Muscle of arm (tissue), 14 donors: ENCODE measurements at places on chromosomes 5 and 9. TPM values are rescaled to one million over a fixed set of nuclear protein-coding genes. Genes with fewer than 3 reads are reported as not detected.
A peak's percentile ranks its signal among the peaks of the same experiment; 100 is the strongest.

C9orf50 gene
- not detected for polyA plus RNA-seq

- DNase-seq = no peak
Observed at GRCh38 chr9:94915476-94916450, 189.3 kb downstream of the AOPEP start.

FAM151B gene
- 4.5 TPM for polyA plus RNA-seq

DNA sequence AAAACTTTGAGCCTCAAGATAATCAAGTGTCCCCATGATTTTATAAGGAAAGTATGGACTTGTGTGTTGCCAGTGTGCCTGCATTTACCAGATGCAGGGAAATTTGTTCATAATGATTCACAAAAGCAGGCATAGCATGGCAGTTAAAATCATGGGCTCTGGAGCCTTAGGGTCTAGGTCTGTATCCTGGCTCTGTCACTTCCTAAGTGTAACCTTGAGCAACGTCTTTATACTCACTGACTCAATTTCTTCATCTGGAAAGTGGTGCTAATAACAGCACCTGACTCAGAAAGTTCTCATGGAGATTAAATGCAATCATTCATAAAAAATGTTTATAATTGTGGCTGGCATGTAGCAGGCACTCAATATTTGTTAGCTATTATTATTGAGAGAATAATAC is 234.9 kb downstream of the SAXO1 start:
- DNase-seq = no peak

TXN gene
- polyA plus RNA-seq = 76.5 TPM

- no peak for DNase-seq
Observed at GRCh38 chr5:32541241-32541640, 44.1 kb upstream of the SUB1 start.

SLCO6A1 gene
- polyA plus RNA-seq = 0.27 TPM

C5orf15 gene
- 77.9 TPM for polyA plus RNA-seq

- DNase-seq = peak; percentile 36
Observed at GRCh38 chr5:33793836-33794549, 97.8 kb downstream of the ADAMTS12 start.

GRCh38 chr5:154844809-154845208 is 5.6 kb downstream of the FAXDC2 start:
- no peak for DNase-seq

GRCh38 chr5:139474890-139475791 is 4.3 kb downstream of the SMIM33 start:
- peak; percentile 28 for DNase-seq

GRCh38 chr9:26813247-26813646 is 79.4 kb downstream of the CAAP1 start:
- DNase-seq = no peak

RUFY1 gene
- 35.9 TPM for polyA plus RNA-seq

DNA sequence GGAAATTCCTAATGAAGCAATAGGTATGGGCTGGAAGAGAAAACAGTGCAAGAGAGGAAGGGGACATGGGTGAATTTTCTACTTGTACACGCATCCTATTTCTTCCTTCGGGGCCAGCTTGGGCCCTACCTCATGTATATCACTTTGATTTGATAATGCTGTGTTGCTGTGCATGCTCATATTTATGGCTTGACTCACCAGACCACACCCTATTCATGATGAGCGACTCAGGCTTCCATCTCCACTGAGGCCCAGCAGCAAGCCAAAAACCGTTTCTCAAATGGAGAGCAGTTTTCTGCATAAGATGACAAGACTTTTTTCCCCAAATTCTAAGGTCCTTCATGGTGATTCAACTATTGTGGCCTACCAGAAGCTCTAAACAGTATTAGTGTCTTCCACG is 2039.1 kb upstream of the CDH9 start:
- no peak for DNase-seq

- no peak for DNase-seq
Observed at GRCh38 chr5:139222346-139222745, 24.2 kb upstream of the SIL1 start.

PCA3 gene
- polyA plus RNA-seq = 0.63 TPM

PCDHB8 gene
- polyA plus RNA-seq = 0.44 TPM

- no peak for DNase-seq
Observed at GRCh38 chr5:2886531-2886930, 135.1 kb upstream of the IRX2 start.

DNA sequence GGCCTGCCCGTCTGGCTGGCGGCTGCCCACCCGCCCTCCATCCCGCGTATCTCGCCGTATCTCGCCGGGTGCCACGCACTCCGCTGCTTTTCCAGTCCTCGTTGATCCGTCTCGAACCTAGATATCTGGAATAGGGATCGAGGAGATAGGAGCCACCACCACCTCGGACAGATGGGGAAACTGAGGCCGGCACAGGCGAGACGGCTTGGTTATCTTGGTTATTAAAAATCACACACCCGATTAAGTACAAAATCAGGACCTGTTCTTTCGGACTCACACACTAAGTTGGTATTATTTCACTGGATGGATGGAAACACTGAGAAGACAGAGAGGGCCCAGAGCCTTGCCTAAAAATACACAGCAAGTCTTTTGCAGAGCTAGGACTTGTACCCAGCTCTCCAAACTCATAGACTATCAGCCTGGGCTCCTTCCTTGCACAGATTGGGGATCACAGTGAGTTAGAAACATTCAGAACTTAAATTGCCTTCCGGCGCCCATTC is 678 bp downstream of the SLC26A2 start:
- DNase-seq = no peak

DNA sequence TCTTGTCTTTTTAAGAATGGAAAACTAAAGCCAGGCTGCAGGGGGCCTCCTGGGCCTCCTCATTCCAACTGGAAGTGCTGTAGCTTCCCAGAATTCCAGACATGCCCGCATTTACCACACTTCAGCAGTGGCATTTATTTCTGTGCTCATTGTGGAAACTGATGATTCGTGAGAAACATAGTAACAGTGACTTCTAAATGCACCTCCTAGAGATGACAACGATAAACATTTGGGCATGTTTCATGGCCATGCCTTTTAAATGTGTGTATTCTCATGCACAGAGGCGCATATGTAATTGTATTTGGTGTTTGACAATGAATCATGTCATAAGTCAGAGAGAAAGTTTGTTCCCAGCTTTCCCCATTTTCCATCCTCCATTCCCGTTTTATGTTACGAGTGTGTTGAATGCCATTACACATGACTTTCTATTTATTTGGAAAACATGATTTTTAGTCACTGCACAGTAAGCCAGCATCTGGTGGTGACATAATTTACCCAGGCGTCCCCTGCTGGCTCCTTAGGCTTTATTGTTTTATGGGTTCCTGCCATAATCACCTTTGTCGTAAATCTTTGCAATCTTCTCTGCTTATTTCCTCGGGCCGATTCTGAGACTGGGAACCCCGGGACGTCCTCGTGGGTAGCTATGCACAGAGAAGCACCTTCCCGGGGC is 68.8 kb upstream of the FCN2 start:
- peak; percentile 74 for DNase-seq

FOXD4L6 gene
- polyA plus RNA-seq = not detected

GRCh38 chr9:32665101-32665500 is 29.6 kb upstream of the TAF1L start:
- no peak for DNase-seq

GRCh38 chr5:80569086-80569960 is 757 bp downstream of the ANKRD34B start:
- no peak for DNase-seq

GRCh38 chr9:10697044-10697443 is 84.2 kb upstream of the PTPRD start:
- DNase-seq = no peak

PCDHGC5 gene
- 0.76 TPM for polyA plus RNA-seq

MYORG gene
- 12.5 TPM for polyA plus RNA-seq

DNA sequence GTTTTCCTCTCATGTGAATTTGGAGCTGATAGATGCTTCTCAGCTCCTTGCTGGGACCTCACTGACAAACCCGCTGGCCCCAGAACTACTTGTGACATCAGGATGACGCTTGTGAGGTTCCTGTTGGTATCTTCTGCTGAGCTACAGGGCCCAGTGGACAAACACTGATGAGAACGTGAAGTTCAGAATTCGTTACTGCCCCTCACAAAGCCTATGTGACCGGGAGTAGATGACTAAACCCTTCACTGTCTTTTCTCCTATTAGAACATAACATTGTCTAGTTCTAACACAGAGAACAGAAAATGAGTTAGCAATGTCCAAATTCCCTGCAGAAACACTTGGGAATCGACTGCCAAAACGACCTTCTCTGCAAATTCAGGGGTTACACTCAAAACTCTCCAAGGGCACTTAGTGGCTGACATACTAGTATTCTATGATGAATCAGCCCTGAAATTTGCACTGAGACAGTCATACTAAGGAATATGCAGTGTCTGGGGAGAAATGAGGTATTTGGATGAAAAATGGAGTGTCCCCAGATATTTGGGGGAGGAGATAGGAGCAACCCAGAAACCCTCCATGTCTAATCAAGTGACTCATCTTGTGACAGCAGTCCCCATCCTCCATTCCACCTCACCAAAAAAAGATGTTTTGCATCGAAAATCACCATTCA is 143.2 kb upstream of the TRIM32 start:
- no peak for DNase-seq

DNA sequence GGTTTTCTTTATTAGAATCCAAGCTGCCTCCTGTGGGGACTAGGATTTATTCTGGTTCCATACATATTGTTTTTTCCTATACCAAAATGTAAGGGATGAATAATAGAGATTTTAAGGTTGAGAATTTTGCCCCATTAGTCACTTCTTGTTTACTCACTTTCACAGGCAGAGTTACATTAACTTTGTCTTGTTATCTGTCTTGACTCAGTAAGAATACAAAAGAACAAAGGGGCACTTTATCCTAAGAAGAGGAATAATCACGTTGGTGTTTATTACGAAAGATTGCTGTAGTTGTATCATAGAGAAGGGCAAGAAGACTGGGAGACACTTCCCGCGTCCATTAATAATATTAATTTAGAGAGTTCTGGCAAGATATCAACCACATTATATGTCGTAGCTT is 599.7 kb upstream of the FTMT start:
- DNase-seq = no peak

- DNase-seq = peak; percentile 35
Observed at GRCh38 chr5:133478199-133478985, 133.9 kb downstream of the FSTL4 start.

C9orf153 gene
- polyA plus RNA-seq = not detected

- no peak for DNase-seq
Observed at GRCh38 chr5:130333089-130333488, 428.8 kb downstream of the CHSY3 start.

DNA sequence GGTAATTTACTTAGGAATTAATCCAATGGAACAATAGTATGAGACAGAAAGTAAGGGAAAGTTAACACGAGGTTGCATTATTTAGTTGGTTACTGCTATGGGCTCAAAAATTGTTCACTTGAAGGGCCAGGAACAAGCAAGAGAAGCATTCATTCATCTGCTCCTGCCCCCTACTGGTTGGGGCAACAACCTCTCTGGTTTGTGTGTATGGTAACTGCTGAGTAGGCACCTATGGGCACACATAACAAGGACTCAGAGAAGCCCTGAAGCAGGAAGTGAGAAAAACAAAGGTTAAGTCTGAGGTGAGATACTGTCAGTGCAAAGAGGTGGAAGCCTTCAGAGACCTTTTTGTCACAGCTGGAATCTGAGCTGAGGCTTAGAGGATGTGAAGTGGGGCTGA is 34.4 kb upstream of the RANBP6 start:
- DNase-seq = no peak

DNA sequence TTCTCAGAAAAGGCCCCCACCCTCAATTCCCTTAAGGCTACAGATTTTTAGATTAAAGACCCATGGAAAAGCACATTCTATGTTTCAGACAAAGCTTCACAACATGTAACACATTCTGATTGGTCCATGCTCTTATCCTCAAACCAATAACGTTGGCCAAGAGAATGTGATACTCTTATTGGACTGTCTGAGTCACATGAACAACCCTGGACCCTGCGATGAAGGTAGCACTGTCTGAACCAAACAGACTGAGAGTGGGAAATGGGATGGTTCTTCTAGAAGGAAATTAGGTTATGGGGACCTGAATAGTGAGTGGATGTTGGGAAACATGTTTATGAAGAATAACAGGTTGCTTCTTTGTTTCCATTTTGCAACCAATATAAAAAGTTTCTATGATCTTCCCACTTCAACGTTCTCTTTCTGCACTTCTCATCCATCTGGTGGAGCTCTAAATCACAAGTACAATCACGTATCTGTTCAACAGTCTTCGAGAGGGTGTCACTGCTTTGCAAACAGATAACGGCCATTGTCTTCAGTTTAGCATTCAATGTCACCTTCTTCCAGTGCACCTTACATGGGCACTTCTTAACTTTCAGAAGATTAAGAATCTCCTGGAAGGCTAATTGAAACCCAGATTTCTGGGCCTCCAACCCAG is 81.6 kb downstream of the PTCH1 start:
- DNase-seq = no peak

- DNase-seq = no peak
Observed at GRCh38 chr5:76583163-76584047, 39.8 kb downstream of the F2RL2 start.

DNA sequence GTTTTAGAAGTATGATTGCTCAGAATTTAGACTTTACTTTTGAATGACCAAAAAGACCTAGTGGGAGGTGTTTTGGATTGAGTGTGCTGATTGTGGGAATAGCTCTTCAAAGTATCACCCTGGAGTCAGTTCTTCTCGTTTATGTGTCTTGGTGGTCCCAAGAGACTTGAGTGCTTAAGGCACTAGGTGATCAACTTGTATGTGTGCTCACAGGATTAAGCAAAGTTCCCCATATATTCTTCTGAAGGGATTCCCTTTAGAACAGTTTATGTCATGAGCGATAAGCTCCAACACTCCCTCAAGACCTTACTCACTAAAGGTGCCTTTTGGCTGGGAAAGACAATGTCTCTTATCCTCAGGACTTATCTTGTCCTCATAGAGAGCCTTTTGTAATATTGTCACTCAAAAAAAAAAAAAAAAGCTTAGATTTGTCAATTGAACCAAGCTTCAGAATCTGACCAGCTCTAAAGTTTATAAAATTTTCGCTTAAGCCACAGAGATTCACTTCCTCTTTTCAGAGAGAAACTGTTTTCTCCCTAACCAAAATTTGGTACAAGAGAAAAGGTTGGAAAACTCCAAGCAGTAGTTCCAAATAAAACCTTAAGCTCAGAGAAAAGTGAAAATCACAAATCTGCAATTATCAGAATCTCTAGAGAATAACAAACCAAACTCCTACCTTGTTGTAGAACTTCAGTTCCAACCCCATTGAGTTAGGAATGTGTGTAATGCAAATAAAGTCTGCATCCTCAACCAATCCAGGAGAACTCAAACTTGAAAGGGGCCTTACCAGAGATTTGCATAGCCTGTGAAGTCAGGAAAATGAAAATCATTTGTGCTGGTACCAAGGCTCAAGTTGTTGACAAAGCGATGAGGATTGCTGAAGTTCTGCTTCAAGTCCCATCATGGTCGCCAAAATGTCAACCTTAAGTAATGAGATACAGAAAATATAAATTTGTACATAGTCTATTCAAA is 40.0 kb upstream of the PDZD2 start:
- no peak for DNase-seq

GRCh38 chr5:114581136-114581535 is 219.3 kb downstream of the KCNN2 start:
- no peak for DNase-seq
